ENCODE measurements at places on chromosomes 12 and 14.

DNA sequence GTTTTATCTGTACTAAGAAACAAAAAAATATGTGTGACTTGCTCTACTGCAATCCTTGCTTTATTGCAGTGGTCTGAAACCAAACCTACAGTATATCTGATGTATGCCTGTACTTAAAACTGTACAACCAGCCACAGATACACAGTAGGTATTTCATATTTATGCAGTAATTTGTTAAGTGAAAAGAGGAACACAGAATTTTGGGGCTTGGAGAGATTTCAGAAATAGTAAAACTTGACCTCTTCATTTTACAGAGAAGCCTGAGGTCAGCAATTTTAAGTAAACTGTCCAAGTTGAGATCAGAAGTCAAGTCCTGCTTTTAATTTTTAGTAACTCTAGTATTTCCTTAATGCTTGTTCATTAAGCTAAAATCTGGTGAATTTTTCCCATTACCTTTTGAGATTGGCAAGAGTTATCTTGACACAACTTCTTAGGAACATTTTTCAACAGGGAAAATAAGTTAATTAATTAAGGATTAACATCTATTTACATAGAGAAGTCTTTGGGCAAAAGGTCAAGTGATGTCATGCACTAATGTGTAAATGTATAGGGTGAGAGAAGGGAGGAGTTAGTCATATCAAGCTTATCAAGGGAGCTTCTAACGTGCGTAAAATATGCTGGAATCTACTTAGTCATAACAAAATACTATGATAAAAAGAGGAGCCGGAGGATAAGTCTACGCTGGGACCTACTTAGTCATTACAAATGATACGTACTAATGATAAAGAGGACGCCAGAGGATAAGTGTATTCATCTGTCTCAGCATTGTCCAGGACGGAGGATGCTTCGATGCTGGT is 66.0 kb upstream of the GTF2A1 start:
- DNase-seq = peak; percentile 71

GRCh38 chr14:24411443-24412389 is 12.9 kb downstream of the NYNRIN start:
- DNase-seq = peak; percentile 51

- no peak for DNase-seq
These were observed 27.4 kb upstream of the PTHLH start for GRCh38 chr12:27999970-28000369.

- peak; percentile 12 for DNase-seq
These were observed 85.4 kb downstream of the WSCD2 start for GRCh38 chr12:108214486-108214885.

Measured in bronchial epithelial cell (primary cell).